GM23338 (cell line): ENCODE measurements at places on chromosomes 1 and 21.

- H3K4me3 ChIP-seq, result no peak overlapping the region
- H3K27ac ChIP-seq, result no peak overlapping the region
- DNase-seq, result no peak
- H3K36me3 ChIP-seq, result peaks cover 8% of the 10 kb centered on the region
Observed at GRCh38 chr21:46399129-46399528, 59.6 kb upstream of the DIP2A start.

GRCh38 chr1:155184835-155185782 lies 11.5 kb downstream of the TRIM46 start:
- H3K4me1 ChIP-seq, result peaks cover 17% of the 10 kb centered on the region
- peaks cover 3% of the 10 kb centered on the region; the same call in 1 of the 2 replicates for H3K36me3 ChIP-seq
- peak; percentile 52 for DNase-seq
- no peak overlapping the region for H3K27ac ChIP-seq
- H3K4me3 ChIP-seq, result no peak overlapping the region

DNA sequence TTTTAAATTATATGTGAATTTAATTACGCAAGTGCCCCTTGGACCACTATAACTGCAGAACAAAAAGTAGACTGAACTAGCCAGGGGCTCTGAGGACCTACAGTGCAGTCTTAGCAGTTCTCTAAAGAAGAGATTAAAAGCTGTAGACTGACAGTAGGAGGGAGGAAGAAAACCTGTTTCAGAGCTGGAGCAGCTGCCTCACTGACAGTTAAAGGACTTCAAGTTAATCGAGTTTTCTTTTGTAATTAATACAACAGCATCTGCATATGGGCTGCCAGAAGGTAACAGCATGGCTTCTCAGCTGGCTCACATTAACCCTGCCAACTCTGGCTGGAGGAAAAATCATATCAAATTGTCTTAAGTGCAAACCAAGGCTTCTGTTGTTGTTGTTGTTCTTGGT lies 19.9 kb downstream of the DSTYK start:
- peak overlapping the region; percentile 6 for H3K4me3 ChIP-seq
- peaks cover 57% of the 10 kb centered on the region for H3K4me1 ChIP-seq
- peak; percentile 65 for DNase-seq
- peak overlapping the region; percentile 2; the same call in 1 of the 2 replicates for H3K27ac ChIP-seq
- no peaks in the 10 kb centered on the region for H3K36me3 ChIP-seq

DNA sequence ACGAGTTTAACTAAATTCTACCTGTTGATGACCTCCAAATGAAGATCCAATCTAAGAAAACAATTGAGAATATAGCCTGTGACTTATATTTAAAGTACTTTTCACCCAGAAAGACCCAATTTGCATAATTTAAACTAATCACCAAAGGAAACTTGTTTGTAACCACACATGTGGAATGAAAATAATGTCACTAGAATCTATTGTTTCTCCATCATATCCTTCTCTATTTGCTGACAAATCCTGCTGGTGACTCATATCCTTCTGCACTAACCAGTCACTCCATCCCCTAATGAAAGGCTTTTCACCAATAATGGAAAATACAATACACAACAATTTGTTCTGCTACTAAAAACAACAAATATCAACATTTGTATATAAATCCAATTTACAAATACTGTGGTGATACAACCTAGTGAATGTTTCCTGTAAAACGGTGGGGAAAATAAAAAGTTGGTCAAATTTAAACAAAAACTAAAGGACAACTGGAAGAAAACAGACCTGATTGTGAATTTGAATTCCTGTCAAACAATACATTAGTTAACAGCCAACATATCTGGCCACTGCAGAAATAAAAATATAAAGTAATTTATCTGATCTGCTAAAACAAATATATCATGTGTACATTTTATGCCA lies 6.5 kb downstream of the PTP4A2 start:
- peak overlapping the region; percentile 15 for H3K4me3 ChIP-seq
- H3K4me1 ChIP-seq, result peaks cover 59% of the 10 kb centered on the region
- no peaks in the 10 kb centered on the region for H3K36me3 ChIP-seq
- no peak overlapping the region; the same call in 1 of the 2 replicates for H3K27ac ChIP-seq
- no peak for DNase-seq

DNA sequence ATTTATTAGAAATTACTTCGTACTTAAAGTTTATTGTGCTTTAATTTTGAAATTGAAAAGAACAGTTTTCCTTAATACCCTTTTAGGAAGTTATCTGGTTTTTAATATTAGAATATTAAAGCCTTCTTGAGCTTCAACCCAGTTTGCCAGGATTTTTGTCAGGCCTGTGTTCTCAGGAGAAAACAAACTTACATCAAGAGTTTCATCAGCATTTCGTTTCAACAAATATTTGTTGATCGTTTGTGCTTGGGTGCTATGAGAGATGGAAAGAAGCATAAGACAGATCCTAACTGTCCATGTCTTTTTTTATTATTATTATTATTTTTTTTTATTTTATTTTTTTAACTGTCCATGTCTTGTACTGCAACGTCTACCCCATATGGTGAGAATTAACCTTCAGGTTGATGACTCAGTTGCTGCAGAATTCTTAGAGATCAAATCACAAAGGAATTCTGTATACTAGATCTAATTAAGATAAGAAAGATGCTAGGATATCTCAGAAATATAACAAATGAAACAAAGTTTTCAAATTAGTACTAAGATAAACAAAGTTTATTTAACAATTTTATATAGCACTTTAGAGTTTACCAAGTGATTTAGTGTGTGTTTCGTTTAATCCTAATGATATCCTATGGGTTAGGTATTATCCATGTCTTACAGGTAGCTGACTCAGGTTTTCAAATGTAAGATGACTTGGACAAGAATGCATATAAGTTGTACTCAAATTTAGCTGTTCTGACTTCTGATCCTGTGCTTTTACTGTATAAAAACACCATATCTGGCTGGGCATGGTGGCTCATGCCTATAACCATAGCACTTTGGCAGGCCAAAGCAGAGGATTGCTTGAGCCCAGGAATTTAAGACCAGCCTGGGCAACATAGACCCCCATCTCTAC lies 14.3 kb downstream of the FBXO28 start:
- H3K4me1 ChIP-seq, result no peaks in the 10 kb centered on the region
- H3K27me3 ChIP-seq, result no peaks in the 10 kb centered on the region
- no peak for DNase-seq
- H3K36me3 ChIP-seq, result peaks cover 23% of the 10 kb centered on the region
- peak overlapping the region; percentile 21; the same call in 1 of the 2 replicates for H3K27ac ChIP-seq
- no peak overlapping the region for H3K4me3 ChIP-seq

GRCh38 chr1:243287652-243288051 lies 31.8 kb downstream of the SDCCAG8 start:
- no peaks in the 10 kb centered on the region for H3K36me3 ChIP-seq
- H3K27ac ChIP-seq, result no peak overlapping the region
- H3K4me1 ChIP-seq, result peaks cover 10% of the 10 kb centered on the region
- DNase-seq, result no peak

DNA sequence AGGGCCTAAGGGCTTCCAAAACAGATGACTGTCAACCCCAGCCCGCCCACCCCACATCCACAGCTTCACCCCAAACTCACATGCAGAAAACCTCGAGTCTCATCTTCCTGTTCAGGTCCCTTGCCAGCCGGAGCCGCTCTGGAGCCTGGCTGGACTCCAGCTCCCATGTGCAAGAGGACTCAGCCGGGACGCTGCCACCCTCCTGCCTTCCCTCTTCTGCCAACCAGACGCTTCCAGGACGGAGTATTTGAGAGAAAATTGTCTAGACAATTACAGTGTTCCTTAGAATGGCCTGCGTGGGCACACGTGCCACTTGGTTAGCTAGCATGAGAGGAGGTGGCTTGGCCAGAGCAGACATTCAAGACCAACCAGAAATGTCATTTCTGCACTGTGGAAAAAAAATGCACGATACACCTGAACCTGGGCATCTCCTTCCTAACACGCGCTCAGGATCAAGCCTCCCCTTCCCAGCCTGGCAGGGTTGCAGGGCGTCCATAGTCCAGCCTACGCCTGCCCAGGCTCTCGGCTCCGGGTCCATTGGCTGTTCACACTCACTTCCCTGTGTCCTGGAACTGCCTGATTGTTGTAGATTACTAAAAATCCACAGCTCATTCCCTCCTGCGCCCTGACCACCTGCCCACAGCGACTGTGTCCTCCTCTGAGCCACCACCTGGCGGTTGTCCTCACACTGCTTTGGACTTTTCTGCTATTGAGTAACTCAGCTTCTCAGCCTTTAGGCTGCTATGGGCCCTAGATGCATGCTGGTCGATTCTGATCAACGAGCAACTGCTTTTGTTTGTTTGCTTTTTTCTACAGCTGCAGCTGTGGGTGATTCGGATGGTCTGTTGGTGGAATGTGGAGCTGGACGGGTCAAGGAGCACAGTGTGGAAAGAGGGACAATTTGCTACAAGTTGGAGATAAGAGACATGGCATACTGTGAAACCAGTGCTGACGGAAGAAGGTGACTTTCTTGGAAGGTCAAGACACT lies at the start of gene CLDN14:
Gene CLDN14, minus strand, starts transcription at position 708 of the 988 bp plus-strand sequence. CDS start 18,427 bp downstream, outside the sequence.
- H3K36me3 ChIP-seq, result no peaks in the 10 kb centered on the region
- no peaks in the 10 kb centered on the region for H3K4me1 ChIP-seq
- H3K27me3 ChIP-seq, result no peaks in the 10 kb centered on the region
- H3K4me3 ChIP-seq, result no peak within 1 kb of the TSS

- no peak overlapping the region for H3K4me3 ChIP-seq
- no peaks in the 10 kb centered on the region for H3K27me3 ChIP-seq
- H3K4me1 ChIP-seq, result no peaks in the 10 kb centered on the region
- H3K36me3 ChIP-seq, result no peaks in the 10 kb centered on the region
- DNase-seq, result no peak
Observed at GRCh38 chr1:240352769-240353168, 259.2 kb downstream of the GREM2 start.

DNA sequence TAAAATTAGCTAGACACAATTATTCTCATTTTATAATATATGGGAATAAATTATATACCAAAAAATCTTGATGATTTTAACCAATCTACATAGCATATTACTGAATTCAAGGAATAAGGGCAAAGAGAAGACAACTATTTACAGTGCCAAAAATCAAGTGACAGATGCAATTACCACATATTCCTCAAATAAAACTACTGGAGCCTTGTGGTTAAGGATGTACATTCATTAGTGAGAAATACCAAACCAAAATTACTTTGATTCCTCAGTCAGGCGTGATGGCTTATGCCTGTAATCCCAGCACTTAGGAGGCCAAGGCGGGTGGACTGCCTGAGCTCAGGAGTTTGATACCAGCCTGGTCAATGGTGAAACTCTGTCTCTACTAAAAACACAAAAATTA lies 68.8 kb upstream of the RBM34 start:
- no peaks in the 10 kb centered on the region for H3K4me1 ChIP-seq
- H3K27ac ChIP-seq, result no peak overlapping the region
- no peak overlapping the region for H3K4me3 ChIP-seq
- no peak for DNase-seq
- H3K36me3 ChIP-seq, result no peaks in the 10 kb centered on the region

DNA sequence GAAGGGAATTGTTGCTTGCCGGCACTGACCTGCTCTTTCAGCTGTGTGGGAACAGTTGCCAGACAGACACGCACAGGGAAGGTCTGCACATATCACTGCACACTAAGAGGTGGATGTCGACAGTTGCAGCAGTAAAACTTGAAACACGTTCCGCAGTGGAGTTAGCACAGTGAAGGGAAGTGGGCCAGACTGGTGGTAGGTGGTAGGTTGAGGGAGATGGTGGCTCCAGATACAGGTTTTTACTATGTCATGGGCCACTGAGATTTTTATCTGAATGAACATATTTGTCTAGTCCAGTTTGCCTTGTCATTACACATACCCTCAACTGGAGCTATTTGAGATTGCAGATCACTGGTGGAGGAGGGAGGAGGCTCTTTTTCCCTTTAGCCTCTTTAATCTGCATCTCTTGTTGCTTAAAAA lies 13.5 kb downstream of the MRPS6 start:
- H3K36me3 ChIP-seq, result no peaks in the 10 kb centered on the region
- H3K27me3 ChIP-seq, result no peaks in the 10 kb centered on the region
- H3K4me3 ChIP-seq, result no peak overlapping the region
- no peak for DNase-seq
- H3K4me1 ChIP-seq, result peaks cover 61% of the 10 kb centered on the region

DNA sequence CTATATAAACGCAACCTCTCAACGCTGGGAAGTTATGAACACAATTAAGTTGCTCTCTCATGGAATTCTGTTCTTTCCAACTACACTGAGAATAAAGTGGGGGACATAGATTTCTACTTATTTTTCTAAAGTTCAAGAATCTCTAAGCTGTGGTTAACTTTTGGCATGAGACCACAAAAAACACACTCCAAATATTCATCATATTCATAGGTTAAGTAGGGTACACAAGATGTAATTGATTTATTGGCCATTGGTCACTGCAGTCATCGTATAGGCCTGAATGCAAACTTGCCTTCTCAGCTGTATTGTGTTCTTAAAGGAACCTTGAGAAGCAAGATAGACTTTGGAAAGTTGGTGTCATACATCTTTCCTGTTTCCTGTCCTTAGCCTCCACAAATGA lies 40.3 kb downstream of the PRRX1 start:
- no peaks in the 10 kb centered on the region for H3K27me3 ChIP-seq
- H3K4me3 ChIP-seq, result no peak overlapping the region
- no peaks in the 10 kb centered on the region for H3K36me3 ChIP-seq
- H3K4me1 ChIP-seq, result no peaks in the 10 kb centered on the region; the same call in 1 of the 2 replicates

GRCh38 chr1:213176341-213176740 lies 125.3 kb downstream of the RPS6KC1 start:
- H3K27me3 ChIP-seq, result no peaks in the 10 kb centered on the region
- DNase-seq, result peak; percentile 8
- H3K36me3 ChIP-seq, result no peaks in the 10 kb centered on the region
- H3K4me1 ChIP-seq, result 0 out of 2 replicates have a peak, but pooled peaks cover 4% of the 10 kb centered on the region
- H3K4me3 ChIP-seq, result no peak overlapping the region
- H3K27ac ChIP-seq, result no peak overlapping the region

DNA sequence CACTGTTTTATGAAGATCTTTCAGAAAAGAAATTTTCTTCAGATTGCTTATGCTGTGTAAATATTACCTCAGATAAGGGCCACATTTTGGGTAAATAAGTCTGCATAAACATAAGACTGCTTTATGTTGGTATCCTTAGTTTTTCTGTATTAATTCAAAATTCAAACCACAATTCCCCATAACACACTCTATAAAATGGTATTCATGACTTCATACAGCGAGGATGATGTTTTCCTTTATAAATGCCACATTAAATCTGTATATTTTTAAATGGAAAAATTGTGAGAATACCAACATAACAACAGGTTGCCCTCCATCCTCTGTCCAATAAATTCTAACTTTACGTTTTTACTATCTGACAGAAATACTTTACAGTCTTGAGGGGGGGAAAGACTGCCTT lies 248.7 kb upstream of the CXADR start:
- no peaks in the 10 kb centered on the region for H3K27me3 ChIP-seq
- H3K27ac ChIP-seq, result no peak overlapping the region
- H3K4me1 ChIP-seq, result no peaks in the 10 kb centered on the region
- no peak overlapping the region for H3K4me3 ChIP-seq
- no peak for DNase-seq
